Placental epithelial cell (primary cell): ENCODE measurements at places on chromosomes 7 and 10. TPM values are rescaled to one million over a fixed set of nuclear protein-coding genes. Genes with fewer than 3 reads are reported as not detected.

Gene SCART1
- total RNA-seq, result 2.0 and 4.7 TPM in 2 replicates

Gene TCF7L2
- total RNA-seq, result 3.9 and 7.5 TPM in 2 replicates

Gene TUBGCP2
- 54.2 and 72.9 TPM in 2 replicates for total RNA-seq

Gene HECTD2
- 5.1 and 7.5 TPM in 2 replicates for total RNA-seq

Gene BBIP1
- total RNA-seq, result 20.6 and 21.2 TPM in 2 replicates

Gene NUTM2B
- total RNA-seq, result 0.54 and 3.1 TPM in 2 replicates

Gene GARIN1A
- 0.76 and 1.2 TPM in 2 replicates for total RNA-seq

Gene HOXA10
- 0.39 TPM in 1 of 2 replicates, not detected in the other for total RNA-seq

Gene MRLN
- not detected in 2 replicates for total RNA-seq

Gene PIK3CG
- not detected in 2 replicates for total RNA-seq

Gene FAM241B
- total RNA-seq, result 0.87 TPM in 1 of 2 replicates, not detected in the other

Gene SAMD9L
- 0.11 and 0.79 TPM in 2 replicates for total RNA-seq

Gene FOXK1
- 18.1 and 18.5 TPM in 2 replicates for total RNA-seq

Gene GHRHR
- 2.0 TPM in 1 of 2 replicates, not detected in the other for total RNA-seq

Gene PNLIPRP3
- total RNA-seq, result not detected in 2 replicates

Gene TACR2
- total RNA-seq, result not detected in 2 replicates

Gene TLL2
- under 0.01 TPM in 1 of 2 replicates, not detected in the other for total RNA-seq

Gene AGAP5
- total RNA-seq, result 2.7 and 4.9 TPM in 2 replicates

Gene CYP2W1
- 0.22 and 9.8 TPM in 2 replicates for total RNA-seq

Gene SEC31B
- 2.6 and 3.5 TPM in 2 replicates for total RNA-seq

Gene NODAL
- total RNA-seq, result 0.43 TPM in 1 of 2 replicates, not detected in the other

Gene RBP3
- not detected in 2 replicates for total RNA-seq

Gene PRF1
- not detected in 2 replicates for total RNA-seq

Gene BLNK
- total RNA-seq, result 14.1 and 25.5 TPM in 2 replicates

Gene DMBT1
- total RNA-seq, result not detected in 2 replicates

Gene GARS1
- total RNA-seq, result 138 and 285 TPM in 2 replicates

Gene CALML5
- total RNA-seq, result not detected in 2 replicates

Gene CPA5
- total RNA-seq, result not detected in 2 replicates

Gene GRID2IP
- total RNA-seq, result under 0.01 TPM in 1 of 2 replicates, not detected in the other

Gene TAF3
- 2.4 and 2.6 TPM in 2 replicates for total RNA-seq

Gene GPNMB
- 2.0 and 4.9 TPM in 2 replicates for total RNA-seq

Gene SYT15
- total RNA-seq, result 0.22 and 0.39 TPM in 2 replicates

Gene AKR1D1
- total RNA-seq, result not detected in 2 replicates

Gene HOXA2
- total RNA-seq, result 0.65 and 4.7 TPM in 2 replicates

Gene VGF
- 0.39 and 0.76 TPM in 2 replicates for total RNA-seq

Gene PIP
- not detected in 2 replicates for total RNA-seq

Gene FGFR2
- total RNA-seq, result 16.1 and 32.0 TPM in 2 replicates

Gene CH25H
- not detected in 2 replicates for total RNA-seq

Gene RSPH10B2
- total RNA-seq, result 0.39 TPM in 1 of 2 replicates, not detected in the other
